Natural killer cell (primary cell): ENCODE measurements at places on chromosomes 2 and 18. TPM values are rescaled to one million over a fixed set of nuclear protein-coding genes. Genes with fewer than 3 reads are reported as not detected.
A peak's percentile ranks its signal among the peaks of the same experiment; 100 is the strongest.

- no peak for DNase-seq
- no peaks in the 10 kb centered on the region for H3K36me3 ChIP-seq
- no peaks in the 10 kb centered on the region for H3K4me1 ChIP-seq
- no peaks in the 10 kb centered on the region for H3K27me3 ChIP-seq
Observed at GRCh38 chr18:60537074-60537473, 164.5 kb upstream of the MC4R start.

- H3K4me3 ChIP-seq, result no peak overlapping the region
- H3K27ac ChIP-seq, result no peak overlapping the region
- H3K36me3 ChIP-seq, result no peaks in the 10 kb centered on the region
- H3K27me3 ChIP-seq, result no peaks in the 10 kb centered on the region
- H3K4me1 ChIP-seq, result no peaks in the 10 kb centered on the region
- DNase-seq, result no peak
Observed at GRCh38 chr18:3103576-3103975, 90.6 kb upstream of the LPIN2 start.

GRCh38 chr2:11932048-11932512, 185.6 kb downstream of the LPIN1 start:
- peaks cover 3% of the 10 kb centered on the region for H3K4me1 ChIP-seq
- no peak for DNase-seq
- H3K27me3 ChIP-seq, result no peaks in the 10 kb centered on the region
- no peak overlapping the region for H3K4me3 ChIP-seq

GRCh38 chr2:150485114-150485870, 2.2 kb downstream of the RND3 start:
- no peaks in the 10 kb centered on the region for H3K4me1 ChIP-seq
- H3K27me3 ChIP-seq, result peaks cover 13% of the 10 kb centered on the region
- no peaks in the 10 kb centered on the region for H3K36me3 ChIP-seq
- no peak overlapping the region for H3K4me3 ChIP-seq

GRCh38 chr2:241018051-241018891, 19.9 kb downstream of the SNED1 start:
- no peak for DNase-seq
- H3K4me3 ChIP-seq, result no peak overlapping the region
- no peaks in the 10 kb centered on the region for H3K27me3 ChIP-seq
- no peak overlapping the region for H3K27ac ChIP-seq

GRCh38 chr2:17976871-17977746, 98.6 kb downstream of the KCNS3 start:
- H3K4me3 ChIP-seq, result no peak overlapping the region
- H3K27ac ChIP-seq, result no peak overlapping the region
- DNase-seq, result no peak
- H3K27me3 ChIP-seq, result no peaks in the 10 kb centered on the region

DNA sequence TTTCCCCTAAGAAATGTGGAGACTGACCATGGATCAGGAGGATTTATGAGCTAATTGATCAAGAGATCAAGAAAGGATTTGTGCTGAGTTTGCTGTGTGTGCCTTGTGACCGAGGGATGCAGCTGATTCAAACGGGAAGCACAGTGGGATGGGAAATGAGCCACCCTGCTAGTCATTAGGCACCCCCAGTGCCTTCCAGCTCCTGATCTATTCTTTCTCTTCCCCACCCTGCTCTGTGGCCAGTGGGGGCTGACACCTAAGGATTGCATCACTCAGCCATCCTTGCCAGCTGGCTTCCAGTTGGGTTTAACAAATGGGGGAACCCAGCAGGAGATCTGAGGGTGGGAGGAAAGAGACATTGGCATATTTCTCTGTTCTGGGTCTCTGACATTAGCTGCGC, 132.2 kb upstream of the CXCR4 start:
- H3K36me3 ChIP-seq, result no peaks in the 10 kb centered on the region
- H3K27me3 ChIP-seq, result no peaks in the 10 kb centered on the region
- DNase-seq, result no peak
- no peak overlapping the region for H3K27ac ChIP-seq

- H3K4me3 ChIP-seq, result no peak overlapping the region
- H3K27me3 ChIP-seq, result no peaks in the 10 kb centered on the region
- DNase-seq, result no peak
- H3K36me3 ChIP-seq, result no peaks in the 10 kb centered on the region
- H3K4me1 ChIP-seq, result no peaks in the 10 kb centered on the region
Observed at GRCh38 chr2:147567136-147567535, 277.7 kb upstream of the ACVR2A start.

GRCh38 chr18:13356032-13356431, 137.5 kb downstream of the LDLRAD4 start:
- H3K36me3 ChIP-seq, result no peaks in the 10 kb centered on the region
- H3K27me3 ChIP-seq, result no peaks in the 10 kb centered on the region
- peaks cover 8% of the 10 kb centered on the region for H3K4me1 ChIP-seq
- no peak overlapping the region for H3K27ac ChIP-seq
- H3K4me3 ChIP-seq, result no peak overlapping the region

- H3K4me1 ChIP-seq, result no peaks in the 10 kb centered on the region
- DNase-seq, result no peak
- peaks cover 88% of the 10 kb centered on the region for H3K36me3 ChIP-seq
- no peaks in the 10 kb centered on the region for H3K27me3 ChIP-seq
- H3K4me3 ChIP-seq, result no peak overlapping the region
Observed at GRCh38 chr2:160278879-160279177, 78.8 kb upstream of the ITGB6 start.

GRCh38 chr2:121045245-121045644, 239.8 kb downstream of the TFCP2L1 start:
- DNase-seq, result no peak
- H3K4me3 ChIP-seq, result no peak overlapping the region
- H3K27ac ChIP-seq, result no peak overlapping the region
- no peaks in the 10 kb centered on the region for H3K27me3 ChIP-seq
- no peaks in the 10 kb centered on the region for H3K36me3 ChIP-seq
- no peaks in the 10 kb centered on the region for H3K4me1 ChIP-seq

DNA sequence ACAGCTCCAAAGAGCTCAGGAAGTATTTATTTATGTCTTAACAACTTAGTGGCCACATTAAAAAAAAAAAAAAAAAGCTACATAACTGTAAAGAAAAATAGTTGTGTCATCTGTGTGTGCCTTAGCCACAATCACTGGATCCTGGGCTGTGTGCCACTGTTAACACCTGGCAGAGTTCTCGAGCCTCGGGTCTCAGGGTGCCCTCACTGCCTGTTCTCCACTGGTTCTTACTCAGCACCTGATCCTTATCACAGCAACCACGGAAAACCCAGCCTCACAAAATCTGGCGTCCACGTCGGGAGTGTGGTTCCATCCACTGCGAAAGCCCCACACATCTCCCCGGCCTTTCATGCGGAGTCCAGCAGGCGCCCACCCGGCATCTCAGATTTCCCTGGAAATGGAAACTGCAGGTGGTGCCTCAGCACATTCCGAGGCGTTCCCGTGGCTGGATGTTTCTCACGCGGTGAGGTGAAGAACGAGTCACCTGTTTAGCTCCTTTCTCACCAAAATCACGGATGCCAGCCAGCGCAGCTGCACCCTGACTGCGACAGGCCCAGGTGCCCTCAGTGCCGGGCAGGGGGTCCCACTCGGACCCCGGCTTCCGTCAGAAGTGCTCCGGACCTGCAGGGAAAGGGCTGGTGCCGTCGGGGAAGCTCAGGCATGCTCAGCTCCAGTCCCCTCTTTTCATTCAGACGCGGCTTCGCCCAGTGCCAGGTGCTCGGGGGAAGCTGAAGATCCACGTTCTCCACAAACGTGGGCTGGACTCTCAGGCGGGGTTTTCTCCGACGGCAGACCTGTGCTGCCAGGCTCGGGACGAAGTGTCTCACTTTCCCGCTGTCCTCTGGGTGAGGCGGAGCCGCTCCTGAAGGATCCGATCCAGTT, 198.7 kb upstream of the SALL3 start:
- H3K36me3 ChIP-seq, result no peaks in the 10 kb centered on the region
- no peaks in the 10 kb centered on the region for H3K4me1 ChIP-seq
- H3K4me3 ChIP-seq, result no peak overlapping the region
- no peak overlapping the region for H3K27ac ChIP-seq
- no peak for DNase-seq
- H3K27me3 ChIP-seq, result no peaks in the 10 kb centered on the region

- H3K27ac ChIP-seq, result no peak overlapping the region
- no peaks in the 10 kb centered on the region for H3K4me1 ChIP-seq
- H3K36me3 ChIP-seq, result no peaks in the 10 kb centered on the region
- no peaks in the 10 kb centered on the region for H3K27me3 ChIP-seq
- no peak for DNase-seq
- no peak overlapping the region for H3K4me3 ChIP-seq
Observed at GRCh38 chr2:195494451-195494850, 162.6 kb upstream of the SLC39A10 start.

GRCh38 chr2:58866040-58866439, 624.9 kb upstream of the FANCL start:
- H3K36me3 ChIP-seq, result no peaks in the 10 kb centered on the region
- DNase-seq, result no peak
- H3K27me3 ChIP-seq, result no peaks in the 10 kb centered on the region
- H3K4me3 ChIP-seq, result no peak overlapping the region
- no peaks in the 10 kb centered on the region for H3K4me1 ChIP-seq

DNA sequence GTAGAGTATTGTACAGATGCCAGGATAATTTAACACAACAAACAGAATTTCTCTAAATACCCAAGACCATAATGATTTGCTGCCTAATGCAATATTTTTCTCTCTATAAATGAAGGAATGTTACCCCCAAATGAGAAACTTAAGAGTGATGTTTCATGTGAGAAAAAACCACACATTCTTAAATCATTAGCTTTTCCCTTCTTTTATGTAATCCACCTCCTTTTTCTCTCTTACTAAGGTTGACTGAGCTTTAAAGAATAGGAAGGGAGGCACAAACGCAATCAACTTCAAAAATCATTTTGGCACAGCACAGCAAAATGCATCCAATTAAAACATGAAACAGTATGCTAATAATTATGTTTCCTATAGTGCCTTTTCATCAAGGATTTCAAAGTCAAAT, 698.1 kb upstream of the CDH2 start:
- no peak overlapping the region for H3K27ac ChIP-seq
- no peaks in the 10 kb centered on the region for H3K27me3 ChIP-seq
- no peaks in the 10 kb centered on the region for H3K36me3 ChIP-seq
- no peak for DNase-seq
- H3K4me1 ChIP-seq, result no peaks in the 10 kb centered on the region

GRCh38 chr2:179768765-179769164, 92.6 kb downstream of the ZNF385B start:
- no peaks in the 10 kb centered on the region for H3K27me3 ChIP-seq
- H3K27ac ChIP-seq, result no peak overlapping the region
- no peak for DNase-seq
- H3K4me3 ChIP-seq, result no peak overlapping the region

GRCh38 chr2:75787532-75788132, 76.9 kb upstream of the GCFC2 start:
- no peaks in the 10 kb centered on the region for H3K27me3 ChIP-seq
- peak; percentile 11 for DNase-seq
- no peaks in the 10 kb centered on the region for H3K36me3 ChIP-seq
- H3K4me3 ChIP-seq, result no peak overlapping the region
- no peaks in the 10 kb centered on the region for H3K4me1 ChIP-seq
- H3K27ac ChIP-seq, result no peak overlapping the region

GRCh38 chr2:73295751-73296400, 2.5 kb upstream of the EGR4 start:
- no peak overlapping the region for H3K4me3 ChIP-seq
- DNase-seq, result no peak
- H3K36me3 ChIP-seq, result no peaks in the 10 kb centered on the region
- H3K27me3 ChIP-seq, result peaks cover 51% of the 10 kb centered on the region
- H3K4me1 ChIP-seq, result peaks cover 26% of the 10 kb centered on the region
- H3K27ac ChIP-seq, result no peak overlapping the region

GRCh38 chr2:1223791-1224190, 189.5 kb upstream of the TPO start:
- no peaks in the 10 kb centered on the region for H3K27me3 ChIP-seq
- H3K36me3 ChIP-seq, result no peaks in the 10 kb centered on the region
- no peak overlapping the region for H3K27ac ChIP-seq
- DNase-seq, result no peak
- no peaks in the 10 kb centered on the region for H3K4me1 ChIP-seq

- H3K27me3 ChIP-seq, result no peaks in the 10 kb centered on the region
- no peak overlapping the region for H3K4me3 ChIP-seq
- H3K27ac ChIP-seq, result no peak overlapping the region
- H3K4me1 ChIP-seq, result no peaks in the 10 kb centered on the region
- no peaks in the 10 kb centered on the region for H3K36me3 ChIP-seq
Observed at GRCh38 chr2:28155627-28156026, 237.0 kb upstream of the FOSL2 start.

DNA sequence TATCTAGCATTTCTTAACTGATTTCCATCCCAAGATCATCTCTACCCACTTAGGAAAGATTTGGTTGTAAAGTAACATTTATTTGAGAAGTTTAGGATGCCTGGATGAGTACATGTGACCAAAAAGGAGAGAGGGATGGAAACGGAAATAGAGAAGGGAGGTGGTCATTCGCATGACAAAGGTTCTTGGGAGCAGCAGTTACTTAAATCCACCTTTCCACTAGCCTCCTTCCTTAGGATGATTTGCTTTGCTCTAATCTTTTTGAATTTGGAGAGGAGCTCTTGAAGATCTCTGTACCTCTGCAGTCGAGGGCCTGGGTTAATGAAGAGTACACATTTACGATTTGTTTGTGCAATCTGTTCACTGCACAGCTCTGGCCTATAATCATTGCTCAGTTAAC, 623.5 kb downstream of the EPHA4 start:
- no peak for DNase-seq
- H3K27ac ChIP-seq, result no peak overlapping the region
- no peaks in the 10 kb centered on the region for H3K27me3 ChIP-seq
- H3K4me1 ChIP-seq, result no peaks in the 10 kb centered on the region
- no peaks in the 10 kb centered on the region for H3K36me3 ChIP-seq

DNA sequence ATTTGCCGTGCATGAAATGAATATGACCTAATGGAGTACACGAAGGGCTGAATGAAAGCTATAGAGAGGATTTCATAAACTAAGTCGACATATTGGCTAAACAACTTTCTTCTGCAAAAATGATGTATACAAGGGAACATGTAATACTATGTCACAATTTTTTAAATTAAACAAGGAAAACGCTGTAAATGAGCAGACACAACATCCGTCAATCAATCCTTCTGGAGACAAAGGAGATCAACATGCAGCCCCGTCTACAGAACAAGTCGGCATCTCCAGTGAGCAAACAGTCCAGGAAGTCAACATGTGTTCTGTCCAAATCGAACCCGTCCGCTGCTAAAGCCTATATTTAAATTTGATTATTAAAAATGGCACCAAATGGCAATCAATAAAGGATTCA, 180.8 kb downstream of the TCF4 start:
- no peak overlapping the region for H3K4me3 ChIP-seq
- DNase-seq, result no peak
- no peaks in the 10 kb centered on the region for H3K4me1 ChIP-seq
- H3K36me3 ChIP-seq, result no peaks in the 10 kb centered on the region
- no peaks in the 10 kb centered on the region for H3K27me3 ChIP-seq

The DYSF gene
- total RNA-seq, result 19.5 TPM

The NEUROD1 gene
- total RNA-seq, result not detected

The SLC9A4 gene
- 0.38 TPM for total RNA-seq

The IL1F10 gene
- total RNA-seq, result not detected

The TNFAIP6 gene
- not detected for total RNA-seq

The MEIS1 gene
- 3.6 TPM for total RNA-seq

The CABYR gene
- total RNA-seq, result 0.75 TPM

The SKA1 gene
- total RNA-seq, result 1.1 TPM

The SIX2 gene
- total RNA-seq, result not detected

The EVX2 gene
- total RNA-seq, result not detected

The RGPD4 gene
- total RNA-seq, result not detected
